T-cell (primary cell): ENCODE measurements at places on chromosomes 4 and X. TPM values are rescaled to one million over a fixed set of nuclear protein-coding genes. Genes with fewer than 3 reads are reported as not detected.

Gene NOX1
- not detected for total RNA-seq

Gene PLP1
- not detected for total RNA-seq

Gene OPRPN
- not detected for total RNA-seq

Gene EDA
- 8.2 TPM for total RNA-seq

Gene MAGEC2
- not detected for total RNA-seq

Gene PNMA3
- total RNA-seq = 4.6 TPM

Gene PGAM4
- total RNA-seq = not detected

Gene DHX15
- 147 TPM for total RNA-seq

GRCh38 chrX:37872303-37872655 lies 24.9 kb upstream of the DYNLT3 start:
- H3K4me3 ChIP-seq = no peak overlapping the region
- no peaks in the 10 kb centered on the region for H3K36me3 ChIP-seq
- no peak overlapping the region for H3K27ac ChIP-seq
- H3K4me1 ChIP-seq = no peaks in the 10 kb centered on the region
- no peaks in the 10 kb centered on the region for H3K27me3 ChIP-seq

- no peak overlapping the region for H3K27ac ChIP-seq
- H3K36me3 ChIP-seq = no peaks in the 10 kb centered on the region
- no peaks in the 10 kb centered on the region for H3K4me1 ChIP-seq
Measured at GRCh38 chr4:168854350-168854921, 155.6 kb downstream of the CBR4 start.

GRCh38 chrX:113892401-113892800 lies 691.5 kb upstream of the HTR2C start:
- no peak for DNase-seq
- no peaks in the 10 kb centered on the region for H3K4me1 ChIP-seq
- no peaks in the 10 kb centered on the region for H3K27me3 ChIP-seq

DNA sequence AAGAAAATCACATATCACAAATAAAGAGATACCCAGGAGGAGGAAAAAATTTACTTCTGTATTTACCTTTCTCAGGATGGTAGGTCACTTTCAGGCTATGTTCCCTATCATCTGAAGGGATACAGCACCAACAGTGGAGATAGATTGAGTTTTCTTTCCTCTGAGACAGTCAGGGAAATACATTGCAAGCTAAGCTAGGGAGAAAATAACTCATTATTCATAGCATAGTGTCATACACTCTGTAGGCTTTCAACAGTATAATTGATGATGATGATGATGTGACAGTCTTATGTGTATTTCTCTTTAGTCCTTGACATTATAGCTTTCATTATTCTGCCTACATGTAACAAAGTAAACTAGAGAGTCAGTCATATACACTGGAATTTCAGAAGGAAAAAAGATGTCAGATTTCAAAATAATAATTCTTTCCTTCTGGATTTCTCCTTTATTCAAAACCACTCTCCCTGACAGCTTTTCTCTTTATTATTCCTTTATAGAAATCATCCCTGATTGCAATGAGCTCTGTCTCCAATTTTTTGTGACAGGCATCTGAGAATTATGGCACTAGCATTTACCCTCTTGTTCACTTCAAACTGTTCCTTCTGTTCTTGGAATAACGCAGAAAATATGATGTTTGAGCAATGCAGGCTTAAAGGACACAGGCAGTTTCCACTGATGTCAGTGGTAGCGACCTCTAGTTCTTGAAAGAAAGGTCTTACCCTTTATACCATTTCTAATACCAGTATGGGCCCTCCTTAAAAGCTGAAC lies 169.1 kb upstream of the EPHA5 start:
- no peak for DNase-seq
- no peaks in the 10 kb centered on the region for H3K36me3 ChIP-seq
- no peak overlapping the region for H3K4me3 ChIP-seq
- no peaks in the 10 kb centered on the region for H3K4me1 ChIP-seq
- no peaks in the 10 kb centered on the region for H3K27me3 ChIP-seq

GRCh38 chr4:148444296-148445070 lies 2.3 kb upstream of the NR3C2 start:
- peak; percentile 49 for DNase-seq
- peaks cover 18% of the 10 kb centered on the region for H3K4me1 ChIP-seq
- no peaks in the 10 kb centered on the region for H3K36me3 ChIP-seq
- peak overlapping the region; percentile 95 for H3K4me3 ChIP-seq

DNA sequence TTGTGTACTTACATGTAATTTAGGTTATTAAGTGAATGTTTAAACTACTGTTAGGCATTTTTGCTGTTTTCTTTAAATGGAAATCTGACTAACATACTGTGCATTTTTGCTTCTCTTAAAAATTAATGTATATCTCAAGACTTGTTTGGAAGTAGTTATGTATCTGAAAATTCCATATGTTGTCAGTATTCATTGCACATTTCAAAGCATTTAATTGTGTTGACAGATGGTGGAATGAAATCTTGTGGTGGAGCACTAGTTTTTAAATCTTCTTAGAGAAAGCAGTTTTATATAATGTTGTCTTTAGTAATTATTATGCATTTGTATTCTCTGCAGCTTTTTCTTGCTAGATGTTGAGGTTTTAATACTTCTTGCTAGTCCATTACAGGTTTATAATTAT lies 71.5 kb upstream of the MSANTD1 start:
- DNase-seq = no peak
- H3K4me3 ChIP-seq = no peak overlapping the region
- no peaks in the 10 kb centered on the region for H3K27me3 ChIP-seq
- H3K36me3 ChIP-seq = peaks cover 80% of the 10 kb centered on the region

- no peak overlapping the region for H3K27ac ChIP-seq
- H3K4me3 ChIP-seq = no peak overlapping the region
- H3K4me1 ChIP-seq = no peaks in the 10 kb centered on the region
- no peaks in the 10 kb centered on the region for H3K36me3 ChIP-seq
- DNase-seq = no peak
Measured at GRCh38 chrX:30495468-30495867, 82.1 kb downstream of the TASL start.

- no peaks in the 10 kb centered on the region for H3K27me3 ChIP-seq
- H3K36me3 ChIP-seq = no peaks in the 10 kb centered on the region
- H3K4me3 ChIP-seq = no peak overlapping the region
- H3K4me1 ChIP-seq = no peaks in the 10 kb centered on the region
- no peak for DNase-seq
Measured at GRCh38 chr4:71287305-71287704, 51.5 kb upstream of the SLC4A4 start.

DNA sequence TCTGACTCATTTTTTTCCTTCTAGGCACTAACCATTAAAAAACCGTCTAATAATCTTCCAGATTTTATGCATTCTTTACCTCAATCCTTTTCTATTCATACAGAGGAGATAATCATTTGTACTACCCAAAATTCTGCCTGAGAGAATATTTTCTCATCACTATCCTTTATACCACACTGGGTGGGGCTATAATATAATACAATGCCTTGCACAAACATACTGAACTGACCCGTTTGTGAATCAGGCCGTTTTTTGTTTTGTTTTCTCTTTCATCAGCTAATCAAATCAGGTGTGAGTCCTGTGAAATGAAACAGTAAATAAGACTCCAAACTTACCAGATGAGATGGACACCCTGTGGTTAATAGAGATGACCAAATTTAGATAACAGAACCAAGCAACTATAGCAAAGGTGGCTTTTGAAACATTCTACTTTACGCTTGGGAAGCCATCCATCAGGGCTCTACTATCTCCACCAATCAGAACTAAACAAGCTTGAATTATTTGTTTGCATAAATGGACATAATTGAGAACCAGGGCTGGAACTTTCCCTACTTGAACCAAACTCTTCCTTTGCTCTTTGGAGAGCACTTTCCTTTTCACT lies 573.0 kb downstream of the GABRG1 start:
- H3K27me3 ChIP-seq = no peaks in the 10 kb centered on the region
- H3K4me3 ChIP-seq = no peak overlapping the region
- DNase-seq = no peak
- no peaks in the 10 kb centered on the region for H3K4me1 ChIP-seq
- no peaks in the 10 kb centered on the region for H3K36me3 ChIP-seq
- H3K27ac ChIP-seq = no peak overlapping the region

DNA sequence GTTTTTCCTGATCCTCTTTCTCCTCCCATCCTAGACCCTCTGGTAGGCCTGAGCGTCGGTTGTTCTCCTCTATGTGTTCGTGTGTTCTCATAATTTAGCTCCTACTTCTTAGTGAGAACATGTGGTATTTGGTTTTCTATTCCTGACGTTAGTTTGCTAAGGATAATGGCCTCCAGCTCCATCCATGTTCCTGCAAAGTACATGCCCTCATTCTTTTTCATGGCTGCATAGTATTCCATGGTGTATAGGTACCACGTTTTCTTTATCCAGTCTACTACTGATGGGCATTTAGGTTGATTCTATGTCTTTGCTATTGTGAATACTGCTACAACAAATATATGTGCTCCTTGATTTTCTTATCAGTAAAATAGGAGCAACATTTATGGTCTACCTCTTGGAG lies 146.8 kb upstream of the PTCHD1 start:
- no peak overlapping the region for H3K27ac ChIP-seq
- DNase-seq = no peak
- H3K36me3 ChIP-seq = no peaks in the 10 kb centered on the region
- H3K4me1 ChIP-seq = no peaks in the 10 kb centered on the region
- no peak overlapping the region for H3K4me3 ChIP-seq
- H3K27me3 ChIP-seq = no peaks in the 10 kb centered on the region

GRCh38 chr4:37365888-37366287 lies 121.3 kb downstream of the NWD2 start:
- no peak overlapping the region for H3K27ac ChIP-seq
- H3K27me3 ChIP-seq = peaks cover under 1% of the 10 kb centered on the region
- no peaks in the 10 kb centered on the region for H3K36me3 ChIP-seq
- H3K4me1 ChIP-seq = no peaks in the 10 kb centered on the region

DNA sequence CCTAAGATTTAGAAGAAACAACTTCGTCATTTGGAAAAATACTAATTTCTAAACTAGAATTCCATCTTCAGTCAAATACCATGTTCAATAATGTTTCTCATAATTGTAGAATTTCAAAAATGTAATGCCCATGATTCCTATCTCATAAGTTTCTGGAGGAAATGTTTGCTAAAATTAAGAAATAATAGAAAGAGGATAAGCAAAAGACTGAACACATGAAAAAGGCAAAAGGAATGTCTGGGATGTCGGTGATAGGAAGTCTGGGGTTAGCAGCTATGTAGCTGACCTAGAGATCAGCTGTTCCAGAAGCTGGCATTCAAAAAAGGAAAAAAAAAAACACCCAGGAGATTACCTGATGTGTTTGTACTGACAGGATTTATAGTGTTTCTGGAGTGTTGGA lies 18.9 kb upstream of the PCDH10 start:
- no peak overlapping the region for H3K27ac ChIP-seq
- no peaks in the 10 kb centered on the region for H3K4me1 ChIP-seq
- no peak for DNase-seq
- no peaks in the 10 kb centered on the region for H3K36me3 ChIP-seq
- no peaks in the 10 kb centered on the region for H3K27me3 ChIP-seq

GRCh38 chr4:100147198-100147597 lies 43.1 kb downstream of the DDIT4L start:
- no peaks in the 10 kb centered on the region for H3K36me3 ChIP-seq
- H3K27ac ChIP-seq = no peak overlapping the region
- DNase-seq = no peak

- no peak overlapping the region for H3K4me3 ChIP-seq
- peak; percentile 14 for DNase-seq
- H3K4me1 ChIP-seq = no peaks in the 10 kb centered on the region
- H3K27me3 ChIP-seq = no peaks in the 10 kb centered on the region
Measured at GRCh38 chrX:3638280-3638873, 75.1 kb downstream of the PRKX start.

DNA sequence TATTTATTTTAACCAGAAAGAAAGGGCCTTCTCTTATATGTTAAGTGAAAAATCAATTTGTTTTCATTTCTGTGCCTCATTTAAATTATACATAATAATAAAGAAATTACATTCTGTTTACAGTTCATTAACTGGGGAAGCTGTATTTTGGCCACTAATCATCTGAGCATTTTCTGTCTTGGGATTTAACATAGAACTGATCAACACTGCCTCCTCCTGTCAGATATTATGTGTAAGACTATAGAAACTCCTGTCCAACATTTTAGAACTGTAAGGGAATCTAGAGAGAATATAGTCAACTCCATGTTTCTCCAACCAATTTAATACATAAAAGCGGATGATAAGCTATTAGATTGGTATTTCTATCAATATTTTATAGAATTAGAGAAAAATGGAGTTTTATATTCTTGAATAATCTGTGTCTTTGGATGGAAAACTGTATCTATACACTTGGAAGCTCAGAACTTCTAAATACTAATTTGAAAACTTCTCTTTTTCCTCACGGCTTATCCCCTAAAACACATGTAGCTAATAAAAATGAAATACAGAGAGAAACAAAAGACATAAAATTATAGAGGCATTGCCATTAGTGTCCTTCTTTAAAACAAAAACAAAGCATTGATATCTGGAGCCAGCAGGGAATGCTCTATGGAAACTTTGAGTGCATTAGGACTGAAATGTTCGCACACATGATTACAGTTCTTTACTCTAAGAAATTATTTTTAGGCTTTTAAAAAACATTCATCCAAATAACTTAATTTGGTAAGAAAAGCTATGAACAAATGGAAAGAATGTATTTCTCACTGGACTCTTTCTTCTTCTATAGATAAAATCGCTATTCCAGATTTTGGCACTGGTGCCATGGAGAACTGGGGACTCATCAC lies 33.1 kb downstream of the ENPEP start:
- H3K4me1 ChIP-seq = no peaks in the 10 kb centered on the region
- no peaks in the 10 kb centered on the region for H3K27me3 ChIP-seq
- H3K36me3 ChIP-seq = no peaks in the 10 kb centered on the region
- no peak overlapping the region for H3K27ac ChIP-seq

DNA sequence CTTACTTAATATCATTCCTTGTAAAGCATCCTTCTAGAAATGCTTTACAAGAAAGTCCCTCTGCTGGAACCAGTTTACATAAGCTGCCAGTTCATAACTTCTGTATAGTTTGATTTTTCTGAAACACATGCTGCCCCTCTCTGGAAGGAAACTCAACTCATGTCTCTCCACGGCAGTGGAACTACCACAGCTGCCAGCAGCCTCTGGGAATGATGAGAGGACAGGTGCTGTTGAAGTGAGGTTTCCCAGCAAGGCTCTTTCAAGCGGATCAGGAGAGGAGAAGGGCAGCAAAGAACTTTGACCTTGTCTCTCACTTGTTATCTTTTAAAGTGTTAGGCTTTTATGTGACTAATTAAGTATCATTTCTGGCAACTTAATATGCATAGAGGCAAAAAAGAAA lies 7.3 kb downstream of the GRPR start:
- no peak overlapping the region for H3K4me3 ChIP-seq
- H3K27me3 ChIP-seq = no peaks in the 10 kb centered on the region
- H3K27ac ChIP-seq = no peak overlapping the region
- no peaks in the 10 kb centered on the region for H3K4me1 ChIP-seq
- no peaks in the 10 kb centered on the region for H3K36me3 ChIP-seq

- H3K36me3 ChIP-seq = no peaks in the 10 kb centered on the region
- no peak for DNase-seq
- H3K4me3 ChIP-seq = no peak overlapping the region
- H3K27me3 ChIP-seq = peaks cover 3% of the 10 kb centered on the region
- no peak overlapping the region for H3K27ac ChIP-seq
Measured at GRCh38 chr4:118367361-118367760, 14.6 kb upstream of the PRSS12 start.
